ENCODE measurements at places on chromosomes 2 and 18. TPM values are rescaled to one million over a fixed set of nuclear protein-coding genes. Genes with fewer than 3 reads are reported as not detected.

The YPEL5 gene
- polyA plus RNA-seq = 134 TPM

The CCNYL1 gene
- polyA plus RNA-seq = 16.8 TPM

GRCh38 chr2:216222650-216223352 lies 113.7 kb downstream of the XRCC5 start:
- DNase-seq = no peak

DNA sequence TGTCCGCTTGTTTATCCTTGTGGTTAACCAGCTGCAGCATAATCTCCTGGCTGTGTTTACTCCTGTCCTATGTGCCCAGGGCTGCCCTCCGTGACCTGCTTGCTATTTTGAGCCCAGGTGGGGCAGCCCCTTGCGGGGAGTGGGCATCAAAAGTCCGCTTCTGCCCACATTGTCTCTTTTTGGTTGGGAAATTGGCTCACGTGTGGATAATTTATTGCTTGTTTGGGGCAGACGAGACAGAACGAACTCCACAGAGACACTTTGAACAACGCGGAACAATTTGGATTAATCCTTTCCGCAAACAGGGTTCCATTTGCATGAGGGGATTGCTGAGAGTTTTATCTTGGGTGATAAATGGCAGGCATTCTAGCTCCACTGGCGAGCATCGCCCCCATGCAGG lies 8.1 kb upstream of the CXCR4 start:
- DNase-seq = no peak

The SFT2D3 gene
- polyA plus RNA-seq = not detected

DNA sequence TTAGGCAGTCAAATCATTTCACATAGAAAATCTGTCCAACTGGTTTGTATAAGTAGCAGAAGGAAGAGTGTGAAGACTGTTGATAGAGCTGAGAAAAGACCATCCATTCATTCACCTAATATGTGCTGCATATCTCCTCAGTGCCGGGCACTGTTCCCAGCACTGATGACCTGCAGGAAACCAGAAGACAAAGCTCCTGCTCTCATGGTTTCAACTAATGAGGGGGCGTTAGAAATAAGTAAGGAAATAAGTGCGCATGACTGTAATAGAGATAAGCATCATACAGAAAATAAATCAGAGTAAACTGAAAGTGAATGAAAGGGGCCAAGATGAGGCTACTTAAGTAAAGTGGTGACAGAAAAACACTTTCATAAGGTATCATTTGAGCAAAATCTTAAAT lies 427.5 kb upstream of the CDH20 start:
- no peak for DNase-seq

DNA sequence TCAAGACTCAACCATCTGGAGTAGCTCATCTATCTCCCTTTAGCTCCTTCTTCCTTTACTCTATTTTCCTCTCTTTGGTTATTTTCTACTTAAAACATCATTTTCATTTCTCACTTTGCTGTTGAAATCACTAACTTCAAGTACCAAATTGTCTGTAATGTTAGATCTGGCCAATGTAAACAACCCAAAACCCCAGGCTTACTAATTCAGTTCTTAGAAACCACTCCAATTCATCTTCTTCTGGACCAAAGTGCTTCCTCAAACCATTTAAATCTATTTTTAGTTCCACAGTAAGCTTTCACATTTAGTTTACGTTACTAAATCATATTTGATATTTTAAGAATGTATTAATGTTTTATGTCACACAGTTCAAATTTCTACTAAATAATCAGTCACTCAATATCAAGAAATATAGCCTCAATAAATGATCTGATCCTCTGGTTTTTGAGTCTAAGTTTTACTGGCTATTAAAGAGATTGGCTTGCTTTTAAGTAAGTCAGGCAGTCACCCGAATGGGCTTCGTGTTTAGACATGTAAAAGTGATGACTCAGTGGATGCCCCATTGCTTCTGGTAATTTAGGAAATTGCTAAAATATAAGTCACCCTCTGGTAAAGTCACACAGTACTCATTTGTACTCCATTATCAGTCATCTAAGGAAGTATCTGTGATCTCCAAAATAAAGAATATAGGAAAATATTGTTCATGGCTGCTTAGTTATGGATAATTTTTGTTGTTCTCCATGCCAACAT lies 527.2 kb upstream of the SOX11 start:
- no peak for DNase-seq

- no peak for DNase-seq
Observed at GRCh38 chr2:239630618-239631286, 229.9 kb upstream of the HDAC4 start.

- DNase-seq = no peak
Observed at GRCh38 chr2:55061523-55062344, 11.5 kb upstream of the RTN4 start.

GRCh38 chr2:222939208-222939856 lies 78.5 kb downstream of the ACSL3 start:
- no peak for DNase-seq

The SP140 gene
- polyA plus RNA-seq = 0.98 TPM

GRCh38 chr2:95347681-95348608 lies 50.8 kb downstream of the KCNIP3 start:
- no peak for DNase-seq

GRCh38 chr2:235835810-235836209 lies 332.4 kb downstream of the GBX2 start:
- DNase-seq = no peak

The RSAD2 gene
- 4.1 TPM for polyA plus RNA-seq

DNA sequence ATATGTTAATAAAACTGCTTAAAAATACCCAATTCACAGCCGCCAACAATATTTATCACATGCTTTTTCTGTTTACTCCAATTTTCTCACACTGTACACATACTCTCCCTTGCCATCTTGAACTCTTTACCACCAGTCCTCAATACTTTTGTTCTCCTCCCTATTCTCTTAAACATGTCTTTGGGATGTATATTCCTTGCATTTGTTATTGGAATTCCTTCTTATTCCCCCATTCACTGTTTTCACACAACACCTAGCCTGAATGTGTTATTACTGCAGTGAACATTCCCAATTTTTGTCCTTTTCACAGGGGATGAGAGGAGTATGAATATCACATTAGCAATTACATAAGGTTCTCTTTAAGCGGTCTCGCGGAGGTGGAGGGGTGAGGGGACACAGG lies 94.7 kb downstream of the USP34 start:
- DNase-seq = no peak

GRCh38 chr2:158497486-158497885 lies 40.7 kb downstream of the PKP4 start:
- DNase-seq = no peak

The CHAC2 gene
- polyA plus RNA-seq = 4.8 TPM

The CDK15 gene
- 0.99 TPM for polyA plus RNA-seq

The GAREM1 gene
- 35.6 TPM for polyA plus RNA-seq

The TTLL4 gene
- 30.3 TPM for polyA plus RNA-seq

The CXCR4 gene
- 47.8 TPM for polyA plus RNA-seq

GRCh38 chr18:25830787-25831186 lies 259.6 kb downstream of the SS18 start:
- no peak for DNase-seq

DNA sequence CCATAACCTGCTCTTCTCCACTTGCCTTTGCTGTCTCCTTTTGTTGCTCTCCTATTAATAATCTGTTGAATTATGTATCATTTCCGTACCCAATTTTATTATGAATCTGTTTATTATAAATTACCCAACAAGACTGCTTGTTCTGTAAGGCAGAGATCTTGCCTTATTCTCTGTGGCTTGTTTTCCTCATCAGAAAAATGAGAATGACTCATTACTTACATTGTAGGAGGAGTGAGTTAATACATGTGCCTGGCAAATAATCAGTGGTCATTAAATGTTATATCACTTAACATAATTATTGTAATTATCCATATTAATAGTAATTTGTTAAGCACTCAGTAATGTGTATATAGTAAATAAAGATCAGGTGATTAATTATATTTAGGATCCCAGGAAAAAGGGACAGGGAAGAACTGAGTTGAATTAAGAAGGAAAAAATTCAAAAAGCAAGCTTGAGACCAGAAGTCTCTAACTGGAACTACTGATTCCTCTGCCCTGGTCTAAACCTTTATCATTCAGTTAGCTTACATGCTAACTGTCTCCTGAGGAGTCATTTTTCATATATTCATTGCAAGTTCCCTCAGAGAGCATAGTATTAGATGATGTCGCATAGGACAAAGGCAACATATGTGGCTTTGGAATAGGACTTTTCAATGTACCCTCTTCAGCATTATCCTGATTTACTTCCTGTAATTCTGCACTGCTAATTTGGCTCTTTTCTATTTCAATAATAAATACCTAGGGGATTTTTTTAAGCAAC lies 335.7 kb downstream of the GALNT13 start:
- no peak for DNase-seq

DNA sequence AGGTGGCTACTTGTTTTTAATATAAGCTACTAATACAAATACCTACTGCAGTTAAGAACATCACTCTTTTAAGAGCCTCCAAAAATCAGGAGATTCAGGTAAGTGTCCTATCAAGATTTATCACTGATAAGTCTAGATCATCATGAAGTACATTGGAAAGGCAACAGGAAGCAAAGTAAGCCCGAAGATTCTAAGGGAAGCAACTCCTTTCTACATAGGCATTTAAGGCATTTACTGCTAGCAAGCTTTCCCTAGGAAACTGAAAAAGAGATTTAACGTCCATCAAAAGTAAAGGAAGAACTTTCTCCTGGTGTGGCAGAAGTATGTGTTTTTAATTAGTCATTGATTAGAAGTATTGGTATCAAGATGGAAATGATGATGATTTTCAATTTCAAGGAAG lies 3.7 kb downstream of the STK17B start:
- no peak for DNase-seq

The IL1RN gene
- polyA plus RNA-seq = 8.2 TPM

The CCDC74A gene
- 16.0 TPM for polyA plus RNA-seq

- DNase-seq = no peak
Observed at GRCh38 chr2:35468245-35468644, 887.3 kb upstream of the CRIM1 start.

The AMER3 gene
- polyA plus RNA-seq = 0.11 TPM

GRCh38 chr2:9078405-9078804 lies 74.9 kb upstream of the MBOAT2 start:
- DNase-seq = no peak

- DNase-seq = no peak
Observed at GRCh38 chr18:66621816-66622576, 18.1 kb upstream of the CDH19 start.

DNA sequence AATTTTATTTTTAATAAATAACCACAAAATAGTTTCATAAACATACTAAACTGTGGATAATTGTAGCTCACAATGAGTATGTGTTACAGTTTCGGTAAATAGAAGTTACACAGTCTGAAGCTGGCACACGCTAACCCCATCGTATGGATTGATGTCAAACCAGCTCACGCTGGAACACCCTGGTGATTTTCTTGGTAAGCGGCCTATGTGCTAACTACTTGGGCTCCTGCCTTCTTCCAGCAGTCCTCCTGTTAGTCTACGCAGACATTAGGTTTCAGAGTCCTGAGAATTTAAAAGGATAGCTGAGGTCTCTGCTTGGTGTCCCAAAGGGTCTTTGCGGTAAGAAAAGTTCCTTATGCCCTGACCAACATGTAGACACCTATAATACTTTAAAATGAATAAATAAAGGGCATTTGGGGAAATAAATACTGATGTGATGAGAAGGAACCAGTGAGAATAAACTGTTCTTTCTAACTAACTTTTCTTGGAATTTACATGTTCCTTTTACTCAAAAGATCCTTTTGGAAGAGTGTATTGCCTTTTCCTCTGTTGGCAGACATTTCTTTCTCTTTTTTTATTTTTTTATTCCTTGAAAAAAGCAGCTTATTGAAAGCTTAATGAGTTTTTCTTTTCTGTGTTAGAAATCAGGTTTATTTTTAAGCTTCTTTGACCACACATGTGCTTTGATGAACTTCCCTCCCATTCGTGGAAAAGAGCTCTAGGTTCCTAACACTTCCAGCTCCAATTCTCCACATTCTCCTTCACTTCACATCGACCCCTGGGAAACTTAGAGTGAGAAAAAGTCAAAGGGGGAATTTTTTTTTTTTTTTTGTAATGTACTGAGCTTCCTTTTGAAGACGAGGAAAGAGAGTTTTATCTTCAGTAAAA lies 322.2 kb downstream of the IRS1 start:
- no peak for DNase-seq

The NT5DC4 gene
- 0.08 TPM for polyA plus RNA-seq

GRCh38 chr2:170820757-170821530 lies 4.3 kb downstream of the GAD1 start:
- no peak for DNase-seq

DNA sequence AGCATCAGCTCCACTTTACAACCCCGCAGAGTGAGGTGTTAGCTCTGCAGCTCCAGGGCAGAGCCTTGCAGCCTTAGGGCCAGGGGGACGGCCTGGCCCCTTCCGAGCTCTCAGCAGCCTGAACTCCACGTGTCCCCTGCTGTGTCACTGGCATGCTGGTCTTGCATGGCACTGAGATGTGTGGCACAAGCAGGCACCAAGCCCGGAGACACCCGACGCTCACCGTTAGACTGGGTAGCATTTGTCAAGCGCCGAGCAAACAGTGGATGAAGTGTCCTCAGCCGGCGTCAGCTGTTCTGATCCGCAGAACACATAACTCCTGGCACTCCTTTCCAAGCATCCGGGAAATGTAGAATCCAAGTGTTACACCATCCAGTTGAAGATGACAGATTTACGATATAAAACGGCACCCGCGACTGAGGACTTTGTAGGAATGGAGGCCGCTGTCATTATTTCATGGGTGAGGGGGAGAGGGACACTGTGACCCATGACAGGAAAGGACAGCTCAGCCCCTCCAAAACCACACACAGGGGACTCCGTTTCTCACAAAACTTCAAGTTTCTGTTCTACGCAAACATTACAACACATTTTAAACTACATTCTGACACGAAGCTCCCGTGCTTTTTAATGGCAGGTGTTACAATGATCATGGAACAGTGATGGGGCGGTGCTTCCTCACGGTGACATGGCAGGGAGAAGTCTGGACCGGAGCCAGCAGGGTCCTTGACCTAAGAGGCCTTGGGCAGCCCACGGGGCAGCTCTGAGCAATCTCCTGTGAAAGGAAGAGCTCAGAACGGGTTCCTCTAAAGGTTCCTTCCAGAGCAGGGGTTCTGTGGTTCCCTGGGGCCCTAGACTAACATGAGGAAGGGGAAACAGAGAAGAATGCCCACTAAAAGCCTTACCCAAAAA lies 89.4 kb downstream of the HDAC4 start:
- DNase-seq = no peak

- DNase-seq = no peak
Observed at GRCh38 chr2:18752667-18753422, 163.5 kb upstream of the NT5C1B start.

- DNase-seq = no peak
Observed at GRCh38 chr2:152505495-152505906, 170.5 kb downstream of the FMNL2 start.

- no peak for DNase-seq
Observed at GRCh38 chr2:175807031-175807873, 194.8 kb downstream of the LNPK start.

DNA sequence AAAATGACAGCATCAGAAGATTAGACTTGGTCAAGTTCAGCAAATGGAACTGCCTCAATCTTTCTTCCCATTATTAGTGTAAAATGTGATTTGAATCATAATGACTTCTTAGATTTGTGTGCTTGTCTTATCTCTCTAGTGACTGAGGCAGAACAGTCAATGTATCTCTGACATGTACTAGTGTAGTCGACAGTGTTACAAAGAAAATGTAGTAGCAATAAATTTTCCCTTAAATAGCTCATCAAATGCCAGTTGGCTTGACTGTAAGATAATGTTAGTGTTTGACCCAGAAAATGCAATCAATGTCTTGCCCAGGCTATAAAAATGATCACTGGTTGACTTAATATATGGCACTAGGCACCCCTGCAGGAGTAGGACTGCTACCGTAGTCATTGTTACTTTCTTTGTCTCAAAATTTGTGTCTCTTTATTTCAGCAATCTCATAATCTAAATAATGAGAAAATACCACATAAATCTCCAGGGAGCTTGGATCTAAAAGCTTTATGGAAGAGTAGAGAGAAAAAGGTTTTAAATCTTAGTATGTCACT lies 1336.7 kb downstream of the DPP10 start:
- no peak for DNase-seq
